ENCODE measurements at places on chromosomes 16 and 17. TPM values are rescaled to one million over a fixed set of nuclear protein-coding genes. Genes with fewer than 3 reads are reported as not detected.

- no peak for DNase-seq
Observed at GRCh38 chr16:81060576-81061306, 16.3 kb downstream of the C16orf46 start.

- no peak for DNase-seq
Observed at GRCh38 chr17:44414394-44415155, 25.1 kb upstream of the ITGA2B start.

- DNase-seq, result no peak
Observed at GRCh38 chr17:49488612-49489011, 6.5 kb upstream of the NGFR start.

Gene SLC6A2
- total RNA-seq, result not detected

Gene USP43
- 0.13 TPM for total RNA-seq
